Cardiac ventricle fibroblast (primary cell): ENCODE measurements at places on chromosomes 12 and 14. TPM values are rescaled to one million over a fixed set of nuclear protein-coding genes. Genes with fewer than 3 reads are reported as not detected.

PRB2 gene
- not detected in 2 replicates for total RNA-seq

KRT80 gene
- total RNA-seq, result 0.12 and 0.24 TPM in 2 replicates

SLC39A5 gene
- total RNA-seq, result not detected in 2 replicates

HOXC12 gene
- not detected in 2 replicates for total RNA-seq

PARP11 gene
- total RNA-seq, result 4.5 and 6.2 TPM in 2 replicates

NYNRIN gene
- 7.6 and 9.5 TPM in 2 replicates for total RNA-seq

CPSF6 gene
- total RNA-seq, result 24.5 and 29.4 TPM in 2 replicates
